CD4-positive, alpha-beta T cell treated with Interleukin-21 for 1 hour (primary cell): ENCODE measurements at places on chromosomes 2 and 18.

GRCh38 chr2:46353509-46353908 lies 56.3 kb downstream of the EPAS1 start:
- no peak for DNase-seq

GRCh38 chr18:38494065-38494464 lies 928.5 kb upstream of the CELF4 start:
- DNase-seq = no peak

- DNase-seq = no peak
Measured at GRCh38 chr2:20419752-20420151, 27.1 kb upstream of the RHOB start.

DNA sequence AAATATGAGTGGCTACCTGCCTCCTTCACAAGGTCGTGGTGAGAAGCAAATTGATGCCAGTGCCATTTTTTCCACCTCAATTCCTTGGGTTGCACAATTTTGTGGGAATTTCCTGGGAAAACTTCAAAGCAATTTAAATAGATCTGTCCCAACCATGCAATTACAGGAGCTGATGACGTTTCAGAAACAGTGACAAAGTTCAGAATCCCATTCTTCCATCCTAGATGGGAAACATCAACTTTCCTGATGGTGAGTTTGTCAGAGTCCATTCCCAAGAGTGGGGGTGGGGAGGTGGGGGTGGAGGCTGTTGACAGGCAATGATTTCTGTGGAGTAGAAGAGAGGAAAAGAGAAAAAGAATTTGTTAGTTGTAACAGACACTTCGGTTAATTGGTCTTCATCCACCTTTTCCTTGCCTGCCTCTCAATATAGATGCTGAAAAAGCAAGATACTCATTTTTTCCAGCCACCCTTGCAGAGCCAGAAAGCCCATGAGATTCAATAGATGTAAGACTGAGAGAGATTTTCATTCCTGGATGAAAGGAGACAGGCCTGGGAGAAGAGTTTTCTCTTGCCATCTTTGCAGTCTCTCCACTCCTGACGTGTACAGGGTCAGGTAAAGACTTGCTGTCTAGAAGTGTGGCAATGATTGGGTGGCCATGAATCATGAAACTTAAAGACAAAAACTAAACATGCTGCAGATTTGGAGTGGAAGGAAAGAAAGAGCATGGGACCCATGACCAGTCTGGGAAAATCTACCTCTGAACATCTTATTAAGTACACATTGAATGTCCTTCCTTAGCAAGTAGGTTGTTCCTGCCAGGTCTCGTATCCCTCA lies 47.3 kb downstream of the SOCS6 start:
- DNase-seq = no peak

DNA sequence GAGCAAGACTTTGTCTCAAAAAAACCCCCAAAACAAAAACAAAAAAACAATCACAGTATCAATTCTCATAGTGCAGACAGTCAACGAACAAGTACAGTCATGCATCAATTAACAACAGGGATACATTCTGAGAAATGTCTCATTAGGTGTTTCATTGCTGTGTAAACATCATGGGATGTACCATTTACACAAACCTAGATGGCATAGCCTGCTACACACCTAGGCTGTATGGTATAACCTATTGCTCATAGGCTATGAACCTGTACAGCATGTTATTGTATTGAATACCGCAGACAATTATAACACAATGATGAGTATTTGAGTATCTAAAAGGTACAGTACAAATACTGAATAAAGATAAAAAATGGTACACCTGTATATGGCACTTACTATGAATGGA lies 67.8 kb upstream of the LMAN1 start:
- DNase-seq = no peak

GRCh38 chr2:28424799-28425463 lies 32.3 kb downstream of the FOSL2 start:
- no peak for DNase-seq

DNA sequence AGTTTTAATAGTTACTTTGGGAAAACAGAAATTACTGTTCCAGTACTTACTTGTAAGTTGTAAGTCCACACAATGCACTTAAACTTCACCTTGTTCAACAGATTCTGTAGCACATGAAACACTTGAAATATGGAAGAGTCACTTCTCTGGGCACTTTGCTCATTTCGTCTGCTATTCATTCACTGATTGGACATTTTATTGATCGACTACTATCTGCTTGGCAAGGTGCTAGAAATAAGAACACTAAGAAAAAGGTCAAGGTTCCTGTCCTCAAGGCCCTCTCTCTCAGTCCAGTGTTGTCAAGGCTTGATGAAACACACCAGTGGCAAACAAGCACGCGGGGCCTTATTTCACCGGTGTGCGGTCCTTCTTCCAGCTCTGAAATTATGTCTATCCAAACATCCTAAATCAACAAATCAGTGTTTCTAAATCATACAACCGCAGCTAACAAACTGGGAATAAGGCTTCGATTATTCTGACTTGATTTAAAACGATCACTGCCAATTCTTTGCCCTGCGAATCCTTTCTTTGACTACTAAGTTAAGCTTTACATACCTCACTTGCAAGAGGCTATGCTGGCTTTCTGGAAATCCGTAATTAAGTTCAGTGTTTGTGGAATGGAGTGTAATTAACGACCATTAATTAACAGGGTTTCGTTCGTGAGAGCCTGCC lies 780 bp upstream of the ITGAV start:
- DNase-seq = no peak

- DNase-seq = peak; percentile 39
Measured at GRCh38 chr2:112055730-112056625, 909 bp downstream of the TMEM87B start.

DNA sequence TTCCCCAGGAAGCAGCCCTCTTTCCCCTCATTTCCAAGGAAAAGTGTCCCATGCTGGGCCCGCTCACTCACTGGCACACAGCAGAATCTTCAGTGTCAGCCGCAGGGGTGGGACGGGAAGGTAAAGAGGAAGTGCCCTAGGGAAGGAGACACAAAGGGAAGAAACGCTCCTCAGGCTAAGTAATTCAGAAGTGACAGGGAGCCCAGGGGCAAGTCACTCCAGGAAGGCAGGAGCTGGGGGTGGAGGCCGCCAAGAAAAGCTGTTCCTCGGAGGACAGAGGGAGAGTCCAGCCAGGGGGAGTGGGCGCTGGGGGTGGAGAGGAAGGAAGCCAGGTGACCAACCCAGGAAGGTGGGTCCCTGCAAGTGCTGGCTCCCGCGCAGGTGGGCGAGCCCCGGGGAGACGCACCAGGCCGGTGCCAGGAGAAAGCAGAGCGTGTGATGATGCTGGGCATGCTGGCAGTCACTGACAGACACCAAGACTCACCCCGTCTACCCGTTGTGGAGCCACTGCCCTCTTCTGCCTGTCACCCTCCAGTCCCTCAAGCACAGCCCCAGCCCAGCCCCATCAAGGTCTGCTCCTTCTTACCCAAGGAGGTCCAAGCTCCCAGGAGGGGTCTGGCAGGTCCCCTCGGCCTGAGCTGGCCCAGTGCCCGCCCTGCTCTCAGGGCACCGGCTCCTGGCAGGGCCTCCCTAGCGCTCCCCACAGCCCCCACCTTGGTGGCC lies 21.7 kb downstream of the HDAC4 start:
- DNase-seq = no peak

DNA sequence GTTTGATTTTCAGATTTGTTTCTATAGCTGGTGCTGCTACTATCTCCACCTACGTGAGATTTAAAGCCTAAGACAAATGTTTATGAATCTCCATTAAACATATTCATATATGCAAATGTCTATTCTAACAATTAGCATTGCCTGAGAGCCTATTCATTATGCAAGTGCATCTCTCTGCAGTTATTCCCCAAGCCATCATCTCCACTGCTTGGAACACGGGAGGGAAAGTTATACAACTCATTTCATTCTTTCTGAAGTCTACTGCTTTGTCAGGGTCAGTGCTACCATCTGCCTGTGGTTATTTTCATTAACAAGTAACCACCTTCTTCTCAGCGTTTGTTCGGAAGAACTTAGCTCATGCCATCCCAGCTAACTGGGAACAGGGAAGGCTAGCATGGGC lies 188.8 kb upstream of the REV1 start:
- DNase-seq = no peak

DNA sequence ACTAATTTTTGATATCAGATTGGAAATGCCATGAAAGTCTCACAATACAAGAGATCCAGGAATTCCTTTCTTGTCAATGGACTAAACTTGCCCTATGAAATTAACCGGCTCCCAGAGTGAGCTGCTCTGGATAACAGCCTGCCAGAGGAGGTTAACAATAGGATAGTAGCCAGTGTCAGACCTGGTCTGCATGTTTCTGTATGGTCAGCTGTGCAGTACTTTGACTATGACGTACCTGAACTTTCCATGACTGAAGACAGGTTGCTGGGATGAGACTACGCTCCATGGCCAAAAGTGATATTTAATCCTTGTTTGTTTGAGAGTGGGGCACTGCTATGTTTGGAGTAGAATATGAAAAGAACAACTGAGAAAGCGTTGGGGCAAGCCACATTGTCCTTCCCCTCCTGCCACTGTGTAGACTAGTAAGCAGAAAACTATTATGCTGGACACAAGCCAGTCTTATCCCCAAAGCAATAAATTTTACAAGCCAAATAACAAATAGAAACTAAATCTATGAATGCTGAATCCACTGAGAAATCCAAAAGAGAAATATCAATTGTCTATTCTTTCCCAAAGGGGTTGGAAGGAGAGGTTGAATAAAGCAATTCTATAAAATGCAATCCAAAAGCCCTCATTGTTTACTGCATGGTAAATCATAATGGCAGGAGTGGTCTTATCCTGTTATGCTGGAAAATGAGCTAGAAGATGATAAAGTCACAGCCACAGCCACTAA lies 115.5 kb upstream of the CYP26B1 start:
- DNase-seq = no peak

DNA sequence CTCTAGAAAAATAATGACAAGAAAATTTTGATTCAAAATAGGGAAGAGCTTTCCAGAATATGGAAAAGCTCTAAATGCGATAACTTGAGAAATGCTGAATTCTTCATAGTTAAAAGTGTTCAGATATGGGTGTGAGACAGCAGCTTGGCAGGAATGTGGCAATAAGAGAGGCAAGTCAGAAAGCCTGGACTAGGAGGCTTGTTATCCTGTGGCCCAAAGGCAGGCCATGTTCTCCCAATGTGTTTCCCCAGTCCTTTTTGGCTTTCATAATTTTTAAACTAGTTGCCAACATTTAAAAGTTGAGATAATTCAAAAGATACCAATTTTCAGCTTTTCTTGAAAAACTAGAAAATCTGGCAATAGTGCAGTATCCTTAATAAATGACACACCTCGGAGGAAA lies 366.3 kb upstream of the FANCL start:
- no peak for DNase-seq

DNA sequence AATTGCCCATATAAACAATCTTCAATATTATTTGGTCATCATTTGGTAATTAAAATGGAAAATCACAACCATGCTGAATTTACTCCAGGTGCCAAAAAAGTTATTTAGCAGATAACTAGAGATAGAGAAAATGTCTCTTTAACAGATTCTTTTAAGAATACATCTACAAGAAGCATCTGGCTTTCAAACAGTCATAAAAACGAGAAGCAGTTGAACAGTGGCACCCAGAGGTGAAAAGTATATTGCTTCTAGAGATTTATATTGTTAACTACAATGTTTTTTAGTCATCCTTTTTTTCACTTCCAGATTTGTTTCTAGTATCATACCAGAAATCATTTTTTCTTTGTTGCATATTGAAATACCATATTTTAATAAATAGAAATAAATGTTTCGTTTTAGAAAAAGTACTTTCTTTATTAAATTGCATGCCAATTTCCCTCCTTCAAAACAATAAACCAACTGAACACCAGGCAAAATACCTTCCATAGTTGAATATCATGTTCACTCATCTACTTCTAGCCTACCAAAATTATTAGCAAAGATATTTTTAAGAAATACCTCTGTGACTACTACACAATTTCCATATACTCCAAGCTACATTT lies 65.4 kb upstream of the HNRNPA3 start:
- peak; percentile 63 for DNase-seq

DNA sequence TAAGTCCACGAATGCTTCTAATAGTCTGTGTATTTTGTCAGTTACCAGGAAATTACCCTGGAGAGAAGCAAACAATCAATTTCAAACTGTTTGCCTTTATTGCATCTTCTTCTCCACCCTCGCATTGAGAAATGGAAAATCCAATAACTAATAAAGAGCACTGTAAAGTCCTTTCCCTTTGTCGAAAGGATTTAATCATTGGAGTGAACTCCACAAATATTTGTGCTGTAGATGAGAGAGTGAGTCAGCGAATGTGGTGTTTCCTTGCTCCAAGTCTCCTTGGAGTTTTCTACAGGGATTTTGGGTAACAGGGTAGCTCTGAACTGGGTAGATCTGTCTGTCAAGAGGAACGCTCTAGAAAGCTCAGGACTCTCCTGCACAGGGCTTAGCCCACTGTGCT lies 240.2 kb downstream of the KCNS3 start:
- DNase-seq = no peak

GRCh38 chr2:219402665-219403515 lies 15.2 kb upstream of the DNPEP start:
- DNase-seq = peak; percentile 68

- no peak for DNase-seq
Measured at GRCh38 chr18:80104364-80104779, 4.7 kb upstream of the ADNP2 start.

- DNase-seq = no peak
Measured at GRCh38 chr2:125405816-125406215, 1250.1 kb upstream of the GYPC start.

GRCh38 chr2:46487667-46488335 lies 8.4 kb downstream of the TMEM247 start:
- DNase-seq = no peak

- no peak for DNase-seq
Measured at GRCh38 chr2:24121469-24121868, 1.7 kb downstream of the PFN4 start.

DNA sequence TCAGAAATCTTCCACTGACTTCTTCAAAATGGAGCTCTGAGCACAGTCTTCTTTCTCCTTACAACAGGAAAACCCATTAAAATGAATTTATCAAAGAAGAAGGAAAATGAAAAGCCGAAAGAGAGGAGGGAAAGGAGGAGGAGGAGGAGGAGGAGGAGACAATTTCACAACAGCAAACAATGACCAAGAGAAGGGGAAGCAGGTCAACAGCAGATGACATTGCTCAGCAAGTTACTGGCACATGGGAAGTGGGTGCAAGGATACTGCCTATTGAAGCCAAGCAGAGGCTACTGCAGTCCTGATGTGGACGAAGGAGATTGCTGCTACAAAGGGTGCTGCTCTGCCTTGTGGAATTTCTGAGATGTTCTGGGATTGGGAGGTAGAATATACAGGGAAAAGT lies 268.2 kb upstream of the FBXO11 start:
- no peak for DNase-seq

DNA sequence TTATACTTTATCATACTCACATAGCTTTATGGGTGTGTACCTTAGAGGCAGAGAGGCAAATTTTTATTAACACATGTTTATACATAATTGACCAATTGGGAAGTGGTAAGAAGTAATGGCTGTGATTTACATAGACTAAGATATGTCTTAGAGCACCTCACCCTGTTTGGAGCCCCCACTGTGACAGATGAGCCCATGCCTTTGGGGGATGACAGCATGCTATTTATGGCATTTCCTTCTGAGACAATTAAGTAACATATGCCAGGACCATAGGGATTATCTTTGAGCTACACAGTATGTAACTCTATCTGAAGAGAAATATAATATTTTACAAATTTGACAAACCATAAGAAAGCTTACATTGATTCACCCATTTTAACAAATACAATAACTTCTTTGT lies 1655.3 kb upstream of the ACVR2A start:
- no peak for DNase-seq
